ENCODE measurements at places on chromosomes 2 and 18. TPM values are rescaled to one million over a fixed set of nuclear protein-coding genes. Genes with fewer than 3 reads are reported as not detected.
A peak's percentile ranks its signal among the peaks of the same experiment; 100 is the strongest.

Gene AQP12B
- not detected for total RNA-seq

Gene ANTXR1
- total RNA-seq = 44.3 TPM

Gene DAPL1
- not detected for total RNA-seq

Gene B4GALT6
- 37.9 TPM for total RNA-seq

Gene CHPF
- total RNA-seq = 68.1 TPM

- H3K4me1 ChIP-seq = no peaks in the 10 kb centered on the region
- no peaks in the 10 kb centered on the region for H3K27me3 ChIP-seq
- no peaks in the 10 kb centered on the region for H3K36me3 ChIP-seq
- DNase-seq = no peak
- H3K4me3 ChIP-seq = no peak overlapping the region
- no peak overlapping the region for H3K27ac ChIP-seq
Measured at GRCh38 chr2:8608411-8608954, 73.4 kb upstream of the ID2 start.

DNA sequence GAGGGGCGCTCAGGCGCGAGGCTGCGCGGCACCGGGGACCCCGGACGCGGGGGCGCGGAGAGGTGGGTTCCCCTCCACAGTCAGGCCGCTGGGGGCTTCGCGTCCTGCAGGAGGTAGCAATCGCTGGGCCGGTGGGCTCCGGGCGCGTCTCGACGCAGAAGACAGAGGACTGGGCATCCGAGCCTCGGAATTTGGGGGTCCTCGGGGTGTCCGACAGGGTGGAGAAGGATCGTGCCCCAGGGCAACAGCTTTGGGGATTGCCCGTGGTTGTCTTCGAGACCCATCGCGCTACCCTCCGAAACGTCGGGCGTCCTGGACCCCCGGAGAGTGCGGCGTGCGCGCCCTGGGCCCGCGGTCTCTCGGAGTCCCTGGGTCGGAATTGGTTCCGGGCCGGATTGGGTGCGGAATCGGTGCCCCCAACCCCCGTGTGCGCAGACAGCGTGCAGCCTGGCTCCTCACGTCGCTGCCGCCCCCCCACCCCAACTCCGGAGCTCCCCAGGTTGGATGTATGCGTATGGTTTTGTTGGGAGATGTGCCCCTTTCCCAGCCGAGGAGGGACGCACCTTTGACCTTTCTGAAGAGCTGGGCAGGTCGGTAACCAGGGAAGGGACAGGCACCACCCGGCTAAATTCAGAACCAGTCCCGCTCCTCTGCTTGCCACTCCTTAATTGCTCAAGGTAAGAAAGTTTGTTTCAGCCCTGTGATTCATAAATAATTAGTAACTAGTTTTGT, 750 bp downstream of the NPAS2 start:
- peaks cover 57% of the 10 kb centered on the region for H3K27me3 ChIP-seq
- no peaks in the 10 kb centered on the region for H3K36me3 ChIP-seq
- H3K27ac ChIP-seq = no peak overlapping the region
- H3K4me1 ChIP-seq = peaks cover 3% of the 10 kb centered on the region
- peak; percentile 59 for DNase-seq

- no peaks in the 10 kb centered on the region for H3K27me3 ChIP-seq
- no peaks in the 10 kb centered on the region for H3K36me3 ChIP-seq
- no peak overlapping the region for H3K27ac ChIP-seq
- DNase-seq = no peak
- H3K4me3 ChIP-seq = no peak overlapping the region
Measured at GRCh38 chr2:142144547-142144946, 13.7 kb upstream of the LRP1B start.

GRCh38 chr2:73749314-73749713, 12.2 kb upstream of the TPRKB start:
- H3K36me3 ChIP-seq = peaks cover under 1% of the 10 kb centered on the region
- H3K4me1 ChIP-seq = no peaks in the 10 kb centered on the region
- DNase-seq = no peak
- H3K4me3 ChIP-seq = no peak overlapping the region
- no peak overlapping the region for H3K27ac ChIP-seq

DNA sequence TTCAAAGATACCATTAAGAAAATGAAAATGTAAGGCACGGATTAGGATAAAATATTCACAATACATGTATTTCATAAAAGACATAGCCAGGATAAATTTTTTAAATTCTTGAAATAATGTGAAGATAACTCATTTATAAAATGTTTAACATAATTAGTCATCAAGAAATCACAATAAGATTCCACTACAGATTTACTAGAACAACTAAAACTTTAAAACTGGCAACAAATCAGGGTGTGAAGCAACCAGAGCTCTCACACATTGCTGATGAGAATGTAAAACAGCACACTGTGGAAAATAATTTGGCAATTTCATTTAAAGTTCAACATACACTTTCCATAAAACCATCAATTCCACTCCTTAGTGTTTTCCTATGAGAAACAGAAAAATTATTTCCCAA, 89.6 kb upstream of the UBE2E3 start:
- H3K27me3 ChIP-seq = no peaks in the 10 kb centered on the region
- H3K4me3 ChIP-seq = no peak overlapping the region
- H3K4me1 ChIP-seq = no peaks in the 10 kb centered on the region

GRCh38 chr18:48202006-48202348, 207.2 kb downstream of the ZBTB7C start:
- H3K27me3 ChIP-seq = no peaks in the 10 kb centered on the region
- DNase-seq = no peak
- no peak overlapping the region for H3K4me3 ChIP-seq
- no peaks in the 10 kb centered on the region for H3K36me3 ChIP-seq
- no peak overlapping the region for H3K27ac ChIP-seq

- DNase-seq = no peak
- H3K4me3 ChIP-seq = no peak overlapping the region
- no peak overlapping the region for H3K27ac ChIP-seq
- no peaks in the 10 kb centered on the region for H3K27me3 ChIP-seq
Measured at GRCh38 chr2:167703441-167703840, 544.0 kb downstream of the STK39 start.

DNA sequence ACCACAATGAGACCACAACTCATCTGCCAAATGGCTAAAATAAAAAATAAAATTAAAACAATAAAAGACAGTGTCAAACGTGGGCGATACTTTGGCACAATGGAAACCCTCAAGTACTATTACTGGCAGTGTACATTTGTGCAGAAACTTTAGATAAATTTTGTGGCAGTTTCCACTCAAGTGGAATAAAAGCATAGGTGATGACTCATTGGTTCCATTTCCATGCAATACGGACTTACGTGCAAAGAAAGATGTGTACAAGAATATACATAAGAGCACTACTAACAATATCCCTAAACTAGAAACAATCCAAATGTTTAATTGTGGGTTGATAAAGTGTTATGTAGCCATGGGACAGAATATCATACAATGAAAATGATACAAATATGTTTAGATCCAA, 259.0 kb upstream of the HNMT start:
- no peaks in the 10 kb centered on the region for H3K36me3 ChIP-seq
- H3K4me1 ChIP-seq = no peaks in the 10 kb centered on the region
- no peak for DNase-seq
- no peak overlapping the region for H3K27ac ChIP-seq

DNA sequence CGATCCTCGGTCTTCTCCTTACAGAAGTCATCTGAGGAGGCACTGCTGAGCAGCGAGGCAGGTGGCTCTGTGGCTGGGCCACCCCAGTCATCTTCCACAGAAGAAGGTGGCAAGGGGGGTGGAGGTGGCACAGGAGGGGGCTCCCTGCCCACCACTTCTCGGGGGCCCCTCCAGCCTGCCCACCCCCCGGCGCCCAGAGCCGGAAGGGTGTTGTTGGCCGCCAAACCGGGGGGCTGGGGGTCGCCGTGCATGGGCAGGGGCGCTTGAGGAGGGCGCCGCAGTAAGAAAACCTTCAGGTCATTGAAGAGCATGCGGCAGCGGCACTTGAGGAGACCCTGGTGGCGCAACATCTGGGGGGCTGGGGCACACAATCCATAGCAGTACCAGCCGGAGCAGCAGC, 2.5 kb downstream of the MARCHF4 start:
- no peaks in the 10 kb centered on the region for H3K36me3 ChIP-seq
- H3K27ac ChIP-seq = no peak overlapping the region
- H3K27me3 ChIP-seq = peaks cover 9% of the 10 kb centered on the region
- peaks cover 10% of the 10 kb centered on the region for H3K4me1 ChIP-seq

Data from H1 (cell line).